ENCODE measurements at places on chromosomes 16 and 17.
A peak's percentile ranks its signal among the peaks of the same experiment; 100 is the strongest.

DNA sequence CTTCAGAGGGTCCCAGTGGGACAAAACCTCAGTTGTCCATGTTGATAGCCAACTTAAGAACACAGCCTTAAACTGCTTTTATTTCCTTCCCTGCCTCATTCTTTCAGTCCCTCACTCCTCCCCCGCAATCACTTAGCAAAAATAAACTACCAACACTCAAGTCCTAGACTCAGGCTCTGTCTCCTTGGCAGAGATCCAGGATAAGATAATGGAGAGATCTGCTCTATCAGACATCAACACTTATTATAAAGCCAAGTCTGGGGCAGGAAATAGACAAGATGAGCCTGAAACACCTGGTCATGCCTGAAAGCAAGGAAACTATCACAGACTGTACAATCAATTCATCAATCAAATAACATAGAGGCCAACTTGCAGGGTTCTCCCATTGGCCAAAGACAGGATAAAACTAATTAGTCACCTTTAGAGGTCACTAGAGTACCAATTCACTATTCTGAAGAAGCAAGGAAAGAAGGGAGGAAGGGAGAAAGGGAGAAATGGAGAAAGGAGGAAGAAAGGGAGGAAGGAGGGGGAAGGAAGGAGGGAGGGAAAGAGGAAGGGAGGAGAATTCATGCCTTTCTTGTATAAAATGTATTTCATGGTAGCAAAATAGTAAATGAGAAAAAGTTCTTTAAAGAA is 15.7 kb downstream of the HYDIN start:
- DNase-seq, result no peak

DNA sequence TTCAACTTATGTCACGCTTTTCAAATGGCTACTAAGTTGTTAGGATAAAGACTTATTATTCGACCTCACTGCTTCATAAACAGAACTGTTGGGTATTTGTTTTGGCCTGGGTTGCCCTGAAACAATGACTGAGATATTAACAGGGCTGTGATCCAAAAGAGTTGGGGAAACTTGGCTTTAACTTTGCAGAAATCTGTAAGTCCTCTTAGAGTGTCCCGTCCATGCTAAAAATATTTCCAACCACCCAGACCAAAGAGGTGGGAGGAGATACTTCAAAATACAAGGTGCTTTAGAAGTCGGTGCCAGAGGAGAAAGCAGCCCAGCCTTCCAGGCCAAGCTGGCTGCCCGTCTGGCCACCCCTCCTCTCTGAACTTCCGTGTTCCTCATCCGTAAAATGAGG is 16.1 kb upstream of the SPATA32 start:
- DNase-seq, result no peak

DNA sequence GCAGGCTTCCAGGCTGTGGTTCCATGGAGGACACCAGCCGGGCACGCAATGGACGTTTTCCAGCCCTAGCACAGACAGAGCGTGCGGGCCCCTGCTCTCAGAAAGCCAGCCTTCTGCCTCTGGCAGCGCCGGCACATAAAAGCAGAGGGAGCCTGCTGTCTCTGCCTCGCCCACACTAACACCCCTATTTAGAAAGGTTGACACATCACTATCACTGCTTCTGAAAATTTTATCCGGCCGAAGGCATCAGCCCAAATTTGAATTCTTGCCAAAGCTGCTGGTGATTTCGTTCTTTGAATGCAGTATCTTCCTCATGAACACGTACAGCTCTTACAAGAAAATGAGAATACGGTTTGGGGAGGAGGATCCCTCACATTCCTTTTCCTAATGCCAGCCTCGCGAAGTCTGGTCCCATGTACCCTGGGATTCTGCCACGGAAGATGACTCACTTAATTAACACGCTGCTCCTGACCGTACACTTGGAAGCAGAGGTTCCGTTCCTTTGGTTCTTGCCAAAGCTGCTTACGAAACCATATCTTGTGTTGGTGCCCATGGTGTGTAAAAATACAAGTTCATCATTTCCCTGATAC is 1.3 kb upstream of the RAB11FIP3 start:
- peak; percentile 99 for DNase-seq

GRCh38 chr17:50043290-50044148 is 12.4 kb upstream of the ITGA3 start:
- DNase-seq, result no peak

- DNase-seq, result no peak
Measured at GRCh38 chr17:4560837-4561256, 470 bp upstream of the GGT6 start.

DNA sequence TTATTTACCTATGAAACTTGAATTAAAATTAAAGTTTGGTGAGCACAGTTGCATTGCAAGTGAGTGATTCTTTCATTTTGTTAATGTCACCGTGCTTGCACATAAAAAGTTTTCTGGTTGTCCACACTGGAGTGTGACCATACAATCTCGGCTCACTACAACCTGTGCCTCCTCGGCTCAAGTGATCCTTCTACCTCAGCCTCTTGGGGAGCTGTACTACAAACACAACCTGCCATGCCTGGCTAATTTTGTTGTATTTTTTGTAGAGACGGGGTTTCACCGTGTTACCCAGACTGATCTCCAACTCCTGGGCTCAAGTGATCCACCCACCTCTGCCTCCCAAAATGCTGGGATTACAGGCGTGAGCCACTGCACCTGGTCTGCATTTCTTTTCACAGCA is 50.1 kb upstream of the ADCY7 start:
- no peak for DNase-seq

DNA sequence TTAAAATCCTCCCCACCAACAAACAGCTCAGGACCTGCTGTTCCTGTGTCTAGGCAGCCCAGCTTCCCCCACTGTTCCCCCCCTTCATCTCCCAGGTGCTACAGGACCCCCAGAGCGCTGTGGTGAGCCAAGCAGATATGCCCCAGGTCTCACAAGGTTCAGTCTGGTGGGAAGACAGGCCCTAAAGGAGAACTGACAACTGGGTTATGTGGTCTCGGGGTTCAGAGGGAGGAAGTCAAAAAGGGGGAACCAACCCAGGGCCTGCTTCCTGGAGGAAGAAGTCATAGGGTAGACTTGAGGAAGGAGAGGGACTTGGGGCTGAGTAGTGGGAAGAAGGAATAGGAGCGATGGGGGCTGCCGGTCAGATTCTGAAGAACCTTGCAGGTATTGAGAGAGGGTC is 2.6 kb downstream of the RIPOR1 start:
- no peak for DNase-seq

GRCh38 chr17:60557805-60558204 is 31.8 kb upstream of the APPBP2 start:
- no peak for DNase-seq

GRCh38 chr16:6297666-6298410 is 1034.8 kb upstream of the RBFOX1 start:
- no peak for DNase-seq
